ENCODE measurements at places on chromosomes 6 and 20.

GRCh38 chr6:52328303-52328662 is 33.7 kb upstream of the PAQR8 start:
- no peak for DNase-seq

- no peak for DNase-seq
Observed at GRCh38 chr6:90584636-90585255, 2.1 kb downstream of the MAP3K7 start.

GRCh38 chr20:44231713-44232468 is 15.2 kb upstream of the GDAP1L1 start:
- no peak for DNase-seq

DNA sequence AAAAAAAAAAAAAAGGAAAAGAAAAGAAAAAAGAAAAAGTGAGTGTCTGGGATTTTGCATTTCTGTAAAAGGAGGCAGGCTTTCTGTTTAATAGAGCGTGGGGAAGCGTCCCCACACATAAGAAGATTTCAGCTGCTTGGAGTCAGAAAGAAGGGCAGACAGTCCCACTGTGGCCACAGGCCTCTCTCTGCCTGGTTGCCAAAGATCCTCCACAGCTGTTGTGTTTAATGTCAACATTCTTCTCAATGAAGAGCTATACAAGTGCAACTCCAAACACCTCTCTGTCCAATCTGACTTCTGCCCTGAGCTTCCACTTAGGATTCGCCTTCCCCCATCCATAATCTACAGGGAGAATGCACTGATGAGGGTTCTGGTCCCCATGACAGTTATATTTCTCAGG is 64.3 kb upstream of the MLN start:
- DNase-seq: no peak

GRCh38 chr6:140344142-140344913 is 969.9 kb upstream of the CITED2 start:
- DNase-seq: no peak

GRCh38 chr6:33926451-33926850 is 122.6 kb upstream of the MLN start:
- no peak for DNase-seq

DNA sequence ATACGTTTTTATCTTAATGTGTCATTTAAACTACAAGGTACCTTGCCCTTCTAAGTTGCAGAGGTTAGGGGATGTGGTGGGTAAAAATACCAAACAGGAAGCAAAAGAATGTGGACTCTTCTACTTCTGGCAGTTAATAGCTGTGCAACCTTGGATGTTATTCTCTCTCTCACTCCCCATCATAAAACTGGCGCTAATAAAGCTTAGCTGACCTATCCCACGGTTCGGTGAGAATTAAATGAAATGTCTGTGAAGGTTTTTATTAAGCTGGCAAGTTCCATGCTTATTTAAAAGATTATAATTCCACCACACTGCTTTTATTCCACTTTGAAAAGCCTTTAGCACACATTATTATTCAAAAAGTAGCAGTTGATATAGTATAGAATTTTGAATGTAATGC is 127.8 kb upstream of the SLC22A23 start:
- no peak for DNase-seq

DNA sequence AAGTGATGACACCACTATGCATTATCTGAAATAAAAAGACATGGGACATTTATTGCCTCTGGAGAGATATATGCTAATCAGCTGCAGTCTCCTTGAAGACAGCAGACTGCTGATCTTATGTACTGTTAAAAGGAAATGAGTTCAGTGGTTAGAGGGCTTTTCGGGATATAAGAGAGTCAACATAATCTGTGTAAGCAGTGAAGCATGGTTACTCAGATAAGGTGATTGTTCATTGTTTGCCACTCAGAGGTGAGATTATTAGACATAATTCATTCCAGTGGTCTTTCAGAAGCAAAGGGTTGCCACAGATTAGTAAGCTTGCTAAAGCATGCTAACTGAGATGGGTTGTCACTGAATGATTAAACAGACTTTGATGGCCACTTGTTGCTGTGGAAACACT is 1450.7 kb upstream of the ADGRB3 start:
- DNase-seq: no peak

DNA sequence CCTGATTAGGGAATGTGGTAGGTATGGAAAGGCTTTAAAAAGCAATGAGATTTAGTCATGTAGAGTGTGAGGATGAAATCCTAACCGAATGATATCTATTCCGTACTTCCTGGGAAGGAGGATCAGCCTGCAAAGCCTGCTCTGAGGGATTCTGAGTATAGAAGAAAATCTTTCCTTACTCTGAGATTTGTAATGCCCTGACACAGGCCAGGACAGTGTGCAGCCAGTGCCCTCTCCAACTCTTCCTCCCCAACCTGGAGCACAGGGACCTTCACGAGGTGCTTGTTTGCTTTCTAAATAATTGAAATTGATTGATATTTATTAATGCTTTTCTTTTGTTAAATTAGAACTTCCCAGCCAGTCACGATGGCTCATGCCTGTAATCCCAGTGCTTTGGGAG is 131.6 kb downstream of the ADGRG6 start:
- DNase-seq: no peak

DNA sequence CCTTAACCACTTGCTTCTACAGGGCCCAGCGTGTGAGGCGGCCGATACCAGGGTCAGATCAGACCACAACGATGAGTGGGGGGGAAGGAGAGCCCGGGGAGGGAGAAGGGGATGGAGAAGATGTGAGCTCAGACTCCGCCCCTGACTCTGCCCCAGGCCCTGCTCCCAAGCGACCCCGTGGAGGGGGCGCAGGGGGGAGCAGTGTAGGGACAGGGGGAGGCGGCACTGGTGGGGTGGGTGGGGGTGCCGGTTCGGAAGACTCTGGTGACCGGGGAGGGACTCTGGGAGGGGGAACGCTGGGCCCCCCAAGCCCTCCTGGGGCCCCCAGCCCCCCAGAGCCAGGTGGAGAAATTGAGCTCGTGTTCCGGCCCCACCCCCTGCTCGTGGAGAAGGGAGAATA is 2.8 kb downstream of the RING1 start:
- DNase-seq: no peak

- DNase-seq: peak; percentile 60
Observed at GRCh38 chr20:33732166-33732970, 572 bp downstream of the ZNF341 start.

- no peak for DNase-seq
Observed at GRCh38 chr20:54219751-54220426, 12.0 kb downstream of the PFDN4 start.

DNA sequence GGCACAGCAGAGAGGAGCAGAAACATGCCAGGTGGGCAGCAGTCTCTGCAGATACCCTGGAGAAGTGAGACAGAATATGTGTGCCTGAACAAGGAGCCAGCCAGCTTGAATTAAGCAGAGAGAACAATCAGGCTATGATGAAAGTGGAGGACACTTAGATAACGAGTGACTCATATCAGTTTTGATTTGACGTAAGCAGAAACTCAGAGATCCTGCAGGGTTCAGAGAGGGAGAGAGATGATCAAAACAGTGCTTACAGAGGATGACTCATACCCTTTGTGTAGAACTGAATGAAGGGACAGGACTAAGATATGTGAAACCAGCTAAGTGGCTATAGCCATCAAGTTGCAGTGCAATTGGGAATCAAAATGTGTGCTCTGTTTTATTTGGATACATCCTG is 300.7 kb downstream of the TENT5A start:
- DNase-seq: no peak

- no peak for DNase-seq
Observed at GRCh38 chr6:54050750-54051149, 60.5 kb upstream of the MLIP start.

- no peak for DNase-seq
Observed at GRCh38 chr6:164168595-164168994, 754.1 kb downstream of the QKI start.

DNA sequence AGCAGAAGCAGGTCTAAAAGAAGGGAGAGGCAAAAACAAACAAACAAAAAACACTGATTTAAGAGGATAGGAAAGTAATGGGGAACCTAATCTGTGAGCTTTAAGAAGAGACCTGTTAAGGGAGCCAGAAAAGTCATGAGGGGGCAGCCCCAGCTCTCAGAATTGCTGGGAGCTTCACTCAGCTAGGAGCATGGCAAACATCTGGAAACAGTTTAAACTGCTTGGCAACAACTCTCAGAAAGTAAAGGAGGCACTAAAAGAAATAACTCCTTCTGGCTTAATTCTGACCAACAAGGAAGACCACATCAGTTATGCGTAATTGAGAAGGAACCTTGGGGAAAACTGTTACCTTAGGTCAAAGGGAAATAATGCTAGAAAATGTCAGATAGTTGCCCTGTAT is 121.4 kb downstream of the LAMP5 start:
- DNase-seq: no peak

DNA sequence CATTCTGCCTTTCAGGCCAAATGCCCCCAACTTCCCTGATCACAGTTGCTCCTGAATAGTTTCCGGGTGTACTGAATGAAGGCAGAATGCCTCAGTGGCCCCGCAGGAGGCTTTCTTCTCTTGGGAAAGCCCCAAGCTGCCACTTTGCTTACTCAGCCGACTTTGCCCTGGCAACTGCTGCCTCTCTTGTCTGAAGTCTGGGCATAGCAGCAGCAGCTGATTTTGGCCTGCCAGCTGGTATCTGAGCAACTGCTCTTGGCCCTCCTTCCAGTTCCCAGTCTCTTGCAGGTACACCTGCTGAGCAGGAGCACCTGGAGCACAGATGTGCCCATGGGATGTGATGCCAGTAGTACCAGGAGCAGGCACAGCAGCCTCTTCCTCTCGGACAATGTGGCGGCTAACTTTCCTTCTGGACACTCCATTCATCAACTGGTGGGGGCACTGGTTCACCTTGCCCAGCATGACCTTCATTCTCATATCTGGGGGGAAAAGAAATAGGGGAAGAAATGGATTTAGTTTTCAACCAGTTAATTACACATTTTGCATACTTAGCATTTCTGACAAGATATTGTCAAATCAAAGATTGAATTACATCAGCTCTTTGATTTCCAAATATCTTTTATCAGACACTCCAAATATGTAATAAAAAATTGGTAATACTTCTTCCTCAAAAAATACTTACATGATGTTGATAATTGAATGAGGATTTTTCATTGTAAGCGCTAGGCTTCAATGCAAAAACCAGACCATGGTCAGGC is 468.2 kb downstream of the PKHD1 start:
- DNase-seq: no peak

GRCh38 chr6:98824902-98825599 is 9.3 kb upstream of the POU3F2 start:
- DNase-seq: no peak

All from stimulated activated CD8-positive, alpha-beta memory T cell treated with anti-CD3 and anti-CD28 coated beads, Interleukin-4, amount 100 ng/mL, for 1 hour (primary cell).